MV-4-11 (cell line): ENCODE measurements at places on chromosomes 7 and 10.
A peak's percentile ranks its signal among the peaks of the same experiment; 100 is the strongest.

GRCh38 chr7:74182453-74183090, 8.4 kb downstream of the EIF4H start:
- DNase-seq = no peak

- DNase-seq = no peak
Measured at GRCh38 chr10:110059925-110060324, 52.1 kb downstream of the ADD3 start.

GRCh38 chr7:67729771-67730170, 733.1 kb downstream of the TYW1 start:
- DNase-seq = no peak

GRCh38 chr10:33216661-33217427, 117.6 kb downstream of the NRP1 start:
- no peak for DNase-seq

GRCh38 chr10:101649525-101650085, 45.4 kb downstream of the FBXW4 start:
- DNase-seq = no peak

DNA sequence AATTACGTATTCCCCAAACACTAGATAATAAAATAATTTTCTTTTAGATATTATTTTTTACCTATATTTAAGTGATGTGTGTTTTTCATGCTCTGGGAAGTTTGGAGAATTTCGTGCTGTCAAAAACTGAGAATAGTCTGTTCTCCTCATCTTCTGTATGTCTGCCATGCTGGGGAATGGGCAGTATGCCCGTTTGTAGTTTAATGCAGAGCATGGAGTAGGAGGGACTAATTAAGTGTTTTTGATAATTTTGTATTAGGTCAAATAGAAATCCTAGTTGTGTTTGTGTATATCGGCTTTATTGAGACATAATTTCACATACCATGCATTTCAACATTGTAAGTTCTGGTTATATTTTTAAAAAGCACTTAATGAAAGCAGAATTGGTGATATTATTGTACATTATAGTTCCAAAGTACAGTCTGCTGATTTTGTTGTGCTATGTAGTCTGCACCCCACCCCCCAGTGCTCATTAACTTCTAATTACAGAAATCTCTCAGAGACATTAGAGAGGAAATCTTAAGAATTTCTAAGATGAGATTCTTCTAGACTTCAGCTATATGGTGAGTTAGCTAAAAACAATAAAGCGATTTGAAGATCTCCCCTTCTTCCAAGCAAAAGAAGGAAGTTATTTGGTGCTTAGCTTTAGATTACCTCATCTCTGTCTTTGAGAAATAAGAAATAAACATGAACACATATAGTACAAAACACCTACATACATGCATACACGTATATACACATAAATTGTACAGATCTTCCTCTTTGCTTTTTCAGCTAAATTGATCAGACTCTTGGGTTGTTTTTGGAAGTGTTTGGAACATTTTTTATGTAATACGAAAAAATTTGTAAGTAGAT, 22.2 kb downstream of the ZRANB1 start:
- DNase-seq = no peak

GRCh38 chr7:47441796-47442604, 139.9 kb downstream of the TNS3 start:
- no peak for DNase-seq

DNA sequence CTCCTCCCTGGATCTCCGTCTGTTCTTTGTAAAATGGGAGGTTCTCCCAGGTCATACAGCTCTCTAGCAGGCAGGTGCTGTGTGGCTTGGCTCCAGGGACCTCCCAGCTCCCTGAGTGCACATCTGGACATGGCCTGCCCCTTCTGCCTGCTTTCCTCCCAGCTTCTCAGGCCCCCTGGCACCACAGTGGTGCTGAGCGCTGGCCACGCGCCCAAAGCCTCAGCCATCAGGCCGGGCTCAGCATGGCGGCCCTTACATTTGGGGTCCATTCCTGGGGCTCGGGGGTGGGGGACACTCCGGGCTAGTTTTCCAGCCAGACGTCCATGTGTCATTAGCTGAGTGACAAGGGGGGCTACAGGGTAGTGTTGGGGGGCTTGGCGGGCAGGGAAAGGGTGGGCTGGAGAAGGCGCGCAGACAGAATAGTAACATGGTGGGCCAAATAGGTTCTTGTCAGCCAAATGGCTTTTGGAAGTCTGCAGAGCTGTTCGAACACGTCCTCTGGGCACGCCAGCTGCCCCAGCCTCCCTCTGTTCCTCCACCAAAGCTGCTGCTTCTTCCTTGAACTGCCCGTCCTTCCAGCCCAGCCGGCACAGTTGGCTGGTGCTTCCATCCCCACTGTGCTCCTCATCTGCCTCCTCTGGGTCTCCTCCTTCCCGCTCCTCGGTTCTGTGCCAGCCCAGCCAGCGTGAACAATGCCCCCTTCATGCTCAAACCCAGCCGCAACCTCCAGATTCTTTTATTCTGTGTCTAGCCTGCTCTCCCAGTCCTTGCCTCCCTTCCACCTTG, 65.9 kb downstream of the GOLGA7B start:
- DNase-seq = no peak

DNA sequence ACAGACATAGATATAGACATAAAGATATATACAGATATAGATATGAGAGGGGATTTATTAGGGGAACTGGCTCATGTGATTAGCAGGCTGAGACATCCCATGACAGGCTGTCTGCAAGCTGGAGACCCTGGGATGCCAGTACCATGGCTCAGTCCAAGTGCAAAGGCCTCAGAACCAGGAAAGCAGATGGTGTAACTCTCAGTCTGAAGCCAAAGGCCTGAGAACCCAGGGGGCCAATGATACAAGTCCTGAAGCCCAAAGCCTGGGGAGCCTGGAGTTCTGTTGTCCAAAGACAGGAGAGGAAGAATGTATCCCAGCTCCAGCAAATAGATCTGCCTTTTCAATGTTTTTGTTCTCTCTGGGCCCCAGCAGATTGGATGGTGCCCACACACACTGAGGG, 5.5 kb downstream of the NCOA4 start:
- no peak for DNase-seq

GRCh38 chr7:30812676-30813075, 41.5 kb downstream of the MINDY4 start:
- DNase-seq = no peak

- peak; percentile 73 for DNase-seq
Measured at GRCh38 chr10:35058134-35058533, 32.0 kb downstream of the CUL2 start.
